Hypothalamus (tissue), 51 donors: ENCODE measurements at places on chromosomes 7 and 10.

DNA sequence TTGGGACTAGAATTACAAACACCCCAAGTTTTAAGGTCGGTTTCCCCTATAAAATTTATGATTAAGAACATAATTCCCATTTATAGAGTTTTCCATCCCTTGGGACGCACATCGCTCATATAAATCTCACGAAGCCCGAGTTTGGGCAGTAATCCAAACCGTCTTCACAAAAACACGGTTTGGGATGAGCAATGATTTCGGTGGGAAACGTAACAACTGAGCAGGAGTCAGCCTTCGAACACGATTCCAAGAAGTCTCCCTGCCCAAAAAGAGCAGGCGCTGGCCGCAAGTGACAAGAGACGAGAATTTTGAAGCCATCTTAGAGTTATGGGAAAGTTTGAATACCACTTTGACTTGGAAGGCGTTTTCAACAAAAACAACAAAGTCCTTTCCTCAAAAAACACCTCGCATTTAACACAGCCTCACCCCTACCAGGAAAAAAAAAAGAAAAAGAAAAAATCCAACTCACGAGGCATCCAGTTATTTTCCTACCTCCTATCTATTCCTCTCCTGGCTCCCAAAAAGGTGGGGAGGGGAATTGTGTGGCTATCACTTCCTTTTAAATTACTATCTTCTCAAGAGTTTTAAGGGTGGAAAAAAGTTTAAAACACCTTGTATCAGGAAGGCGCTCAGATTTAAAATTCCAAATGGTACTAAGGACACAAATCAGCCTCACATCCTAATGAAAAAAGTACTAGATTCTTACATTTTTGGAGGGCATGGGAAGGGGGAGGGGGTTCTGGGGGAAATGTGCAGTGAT, 1.6 kb downstream of the SEPHS1 start:
- no peak for DNase-seq

GRCh38 chr10:95245425-95246055, 45.3 kb downstream of the PDLIM1 start:
- no peak for DNase-seq

- DNase-seq: no peak
Observed at GRCh38 chr10:24822590-24822989, 98.9 kb upstream of the ARHGAP21 start.

- no peak for DNase-seq
Observed at GRCh38 chr7:91082038-91082437, 182.2 kb upstream of the FZD1 start.

DNA sequence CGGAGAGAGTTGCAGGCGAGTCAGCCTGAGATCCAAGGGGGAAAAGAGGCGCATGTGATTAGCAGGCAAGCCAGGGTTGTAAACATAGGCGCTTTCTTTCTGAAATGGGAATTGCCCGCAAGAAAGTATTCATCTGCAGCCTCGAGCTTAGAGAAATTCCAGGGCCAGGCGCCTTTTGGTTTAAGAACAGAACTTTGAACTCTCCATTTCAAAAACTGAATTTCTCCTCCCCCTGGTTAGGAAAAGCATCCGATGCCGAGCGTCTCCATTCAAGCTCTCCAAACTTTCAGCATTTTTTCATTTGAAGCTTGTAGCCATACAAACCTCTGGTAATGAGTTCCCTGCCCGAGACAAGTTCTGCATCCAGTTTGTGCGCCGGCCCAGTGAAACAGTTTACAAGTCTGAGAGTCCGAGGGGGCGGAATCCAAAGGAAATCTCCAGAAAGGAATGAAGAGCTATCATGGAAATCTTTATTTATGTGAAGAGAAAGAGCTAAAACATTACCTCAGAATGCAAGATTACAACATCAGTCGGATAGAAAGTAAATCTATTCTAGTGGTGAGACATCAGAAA, 69.9 kb downstream of the FAM204A start:
- no peak for DNase-seq

GRCh38 chr7:21611129-21611528, 68.3 kb downstream of the DNAH11 start:
- DNase-seq: no peak

DNA sequence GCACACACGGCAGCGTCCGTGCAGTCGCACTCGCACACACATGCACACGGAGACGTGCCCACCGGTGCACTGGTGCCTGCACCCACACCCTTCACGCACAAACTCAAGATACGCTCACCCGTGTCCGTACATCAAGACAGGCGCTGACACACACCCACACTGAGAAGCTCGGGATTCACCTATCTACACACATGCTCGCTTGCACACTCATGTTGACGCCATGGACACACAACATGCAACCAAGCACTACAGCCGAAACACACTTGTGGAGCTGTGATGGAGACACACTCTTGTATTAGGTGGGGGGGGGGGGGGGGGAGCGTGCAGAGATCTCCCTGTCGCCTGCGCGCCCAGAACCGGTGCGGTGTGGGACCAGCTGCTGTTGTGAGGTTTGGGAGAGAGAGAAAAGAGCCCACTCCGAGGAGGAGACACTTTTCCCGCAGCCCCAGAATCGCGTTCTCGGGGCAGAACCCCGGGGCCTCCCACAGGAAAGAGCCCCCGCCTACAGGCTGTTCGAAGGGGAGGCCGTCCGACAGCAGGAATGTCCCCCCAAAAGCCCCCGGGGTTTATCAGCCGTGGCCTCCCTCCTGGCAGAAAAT, 605 bp upstream of the NFKB2 start:
- no peak for DNase-seq

DNA sequence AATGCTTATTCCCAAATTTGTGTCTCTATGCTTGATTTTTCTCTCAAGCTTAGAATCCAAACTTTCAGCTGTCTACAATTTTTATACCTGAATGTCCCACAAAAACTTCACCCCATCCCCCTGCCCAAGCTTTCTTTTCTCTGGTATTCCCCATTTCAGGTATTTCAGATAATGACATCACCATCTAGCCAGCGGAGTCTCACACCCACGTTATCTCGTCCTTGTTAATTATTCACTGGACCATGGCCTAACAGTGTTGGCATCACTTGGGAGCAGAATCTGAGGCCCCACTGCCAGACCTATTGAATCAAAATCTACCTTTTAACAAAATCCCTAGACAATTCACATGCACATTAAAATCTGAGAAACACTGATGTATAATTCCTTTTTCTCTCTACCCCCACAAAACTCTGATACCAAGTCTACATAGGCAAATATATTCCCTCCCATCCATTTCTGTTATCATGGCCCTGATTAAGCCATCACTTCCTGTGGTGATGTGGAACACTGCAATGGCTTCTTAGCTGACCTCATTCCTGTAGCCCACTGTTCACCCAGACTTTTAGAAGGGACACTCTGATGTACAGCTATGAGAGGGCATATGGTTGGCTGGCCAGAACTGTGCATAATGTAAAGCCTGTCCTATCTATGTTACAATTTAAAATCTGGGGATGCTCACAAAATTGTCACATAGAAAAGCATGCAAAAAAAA, 31.4 kb downstream of the ZNF438 start:
- no peak for DNase-seq

DNA sequence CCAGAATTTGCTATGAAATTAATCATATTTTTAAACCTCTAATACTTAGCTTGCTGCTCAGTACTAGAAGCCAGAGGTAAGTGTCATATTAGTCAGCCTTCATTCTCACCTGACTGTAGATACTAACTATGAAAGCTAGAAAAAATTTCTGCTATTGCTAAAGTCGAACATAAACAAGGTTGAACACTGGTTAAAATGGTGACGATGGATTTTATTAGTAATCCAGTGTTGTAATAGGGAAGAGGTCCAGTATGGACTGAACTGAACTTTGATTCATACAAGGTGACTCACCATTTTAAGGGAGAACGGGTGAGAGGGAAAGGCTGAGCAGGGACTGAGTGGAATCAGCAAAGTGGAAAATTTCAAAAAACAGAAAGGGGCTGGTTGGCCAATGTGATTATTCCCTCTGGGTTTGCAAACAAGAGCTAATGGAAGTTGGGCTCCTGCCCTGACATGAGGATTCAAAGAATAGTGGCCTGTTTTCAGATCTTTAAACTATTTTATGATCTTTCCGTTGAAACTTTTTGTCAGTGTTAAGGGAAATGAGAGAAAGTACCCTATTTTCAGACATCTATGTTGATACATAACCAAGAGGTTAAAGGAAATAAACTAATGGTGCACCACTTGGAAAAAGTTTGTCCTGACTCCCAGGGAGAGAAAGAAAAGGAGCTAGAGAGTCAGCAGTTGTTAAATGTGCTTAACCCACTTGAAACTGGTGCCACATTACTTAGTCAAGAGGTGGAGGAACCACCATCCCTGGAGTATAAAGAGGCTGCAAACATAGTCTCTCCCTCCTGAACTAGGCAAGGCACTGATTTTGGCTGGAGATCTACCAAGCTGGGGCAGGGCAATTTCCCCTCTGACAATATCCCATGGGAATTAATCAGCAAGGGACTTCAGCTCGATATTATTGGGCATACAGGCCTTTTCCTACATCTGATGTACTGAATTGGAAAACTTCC, 15.3 kb upstream of the AKR1C1 start:
- no peak for DNase-seq

DNA sequence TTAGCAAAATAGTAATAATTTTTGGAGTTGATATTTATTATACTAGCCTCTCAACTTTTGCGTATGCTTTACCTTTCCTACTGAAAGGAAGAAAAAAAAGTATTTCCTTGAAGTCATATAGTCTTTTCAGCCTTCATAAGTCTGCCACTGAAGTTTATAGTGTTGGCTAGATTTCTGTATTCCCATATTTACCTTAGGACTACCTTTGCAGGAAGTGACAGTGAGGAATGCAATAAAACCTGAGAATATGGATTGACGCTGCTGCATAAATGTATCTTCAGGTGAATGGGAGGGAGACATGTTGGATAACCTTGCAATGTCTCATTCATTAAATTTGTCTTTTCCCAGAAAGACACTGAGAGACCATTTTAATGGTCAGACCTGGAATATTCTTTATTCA, 6.6 kb upstream of the LRRTM3 start:
- DNase-seq: no peak

GRCh38 chr10:116892907-116893685, 43.8 kb downstream of the ENO4 start:
- no peak for DNase-seq

DNA sequence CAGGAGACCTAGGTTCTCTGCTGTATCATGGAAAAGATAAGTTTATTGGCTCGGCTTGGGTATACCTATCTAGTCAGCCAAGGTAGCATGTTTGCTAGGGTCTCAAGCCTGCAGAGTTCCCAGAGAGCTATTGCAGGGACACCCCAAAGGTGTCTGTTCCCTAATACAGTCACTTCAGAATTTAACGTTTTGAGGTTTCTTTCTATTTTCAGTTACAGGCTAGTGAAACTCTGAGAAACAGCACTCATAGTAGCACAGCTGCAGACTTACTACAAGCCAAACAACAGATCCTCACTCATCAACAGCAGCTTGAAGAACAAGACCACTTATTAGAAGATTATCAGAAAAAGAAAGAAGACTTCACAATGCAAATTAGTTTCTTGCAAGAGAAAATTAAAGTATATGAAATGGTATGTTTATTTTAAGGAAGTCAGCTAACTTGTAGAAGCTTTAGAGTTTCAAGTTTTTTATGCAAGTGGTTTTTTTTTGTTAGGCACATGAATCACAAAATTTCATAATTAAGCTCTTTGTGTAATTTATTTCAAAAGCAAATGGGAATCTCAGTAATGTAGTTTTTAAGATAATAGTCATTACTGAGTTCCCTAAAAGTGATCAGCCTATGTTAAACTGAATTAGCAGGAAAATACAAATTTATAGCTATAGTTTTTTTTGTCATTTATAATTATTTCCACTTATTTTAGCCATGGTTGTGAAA, 54.9 kb downstream of the AKAP9 start:
- no peak for DNase-seq

- no peak for DNase-seq
Observed at GRCh38 chr7:148819697-148820360, 64.3 kb downstream of the EZH2 start.

DNA sequence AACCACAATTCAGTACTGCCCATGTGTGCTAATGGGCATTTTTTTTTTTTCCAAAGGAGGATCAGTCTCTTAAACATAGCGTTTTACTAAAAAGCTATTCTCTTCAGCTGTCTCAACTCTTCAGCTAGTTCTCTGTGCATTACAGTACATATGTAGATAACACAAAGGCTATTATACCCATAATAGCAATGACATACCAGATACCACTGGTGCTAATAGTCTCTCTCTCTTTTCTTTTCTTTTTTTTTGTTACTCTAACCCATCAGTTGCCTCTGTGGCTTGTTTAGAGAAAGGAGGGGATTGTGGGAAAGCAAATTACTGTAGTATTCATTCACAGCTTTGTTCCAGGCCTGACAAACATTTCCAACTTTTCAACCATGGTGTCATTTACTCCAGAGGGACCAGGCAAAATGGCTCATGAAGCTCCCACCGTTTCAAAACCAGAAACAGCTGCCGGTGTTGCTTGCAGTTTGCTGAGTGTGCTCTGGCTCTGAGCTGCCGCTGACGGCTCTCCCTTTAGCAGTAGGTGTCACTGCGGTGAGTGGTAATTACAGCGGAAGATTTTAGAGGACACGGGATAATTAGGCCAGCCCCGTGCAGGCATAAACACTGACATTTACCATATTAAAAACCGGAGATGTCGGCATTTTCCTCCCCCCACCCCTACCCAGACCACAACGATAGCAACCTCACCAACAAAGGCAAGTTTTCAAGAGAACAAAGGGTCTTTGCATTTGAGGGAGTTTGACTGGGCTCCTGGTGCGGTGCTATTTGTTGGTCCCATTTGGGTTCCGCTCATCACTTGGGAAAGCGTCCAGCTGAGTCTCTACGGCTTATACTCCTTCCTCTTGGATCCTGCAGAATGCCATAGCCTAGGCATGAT, 1005.5 kb downstream of the KCNMA1 start:
- peak; percentile 3 for DNase-seq

DNA sequence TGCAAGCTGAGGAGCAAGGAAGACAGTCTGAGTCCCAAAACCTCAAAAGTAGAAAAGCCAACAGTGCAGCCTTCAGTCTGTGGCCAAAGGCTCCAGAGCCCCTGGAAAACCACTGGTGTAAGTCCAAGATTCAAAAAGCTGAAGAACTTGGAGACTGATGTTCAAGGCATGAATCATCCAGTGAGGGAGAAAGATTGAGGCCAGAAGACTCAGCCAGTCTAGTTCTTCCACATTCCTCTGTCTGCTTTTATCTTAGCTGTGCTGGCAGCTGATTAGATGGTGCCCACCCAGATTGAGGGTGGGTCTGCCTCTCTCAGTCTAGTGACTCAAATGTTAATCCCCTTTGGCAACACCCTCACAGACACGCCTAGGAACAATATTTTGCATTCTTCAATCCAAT, 20.1 kb upstream of the MDFIC start:
- DNase-seq: no peak

- DNase-seq: no peak
Observed at GRCh38 chr7:140485500-140486265, 6.4 kb upstream of the MKRN1 start.

DNA sequence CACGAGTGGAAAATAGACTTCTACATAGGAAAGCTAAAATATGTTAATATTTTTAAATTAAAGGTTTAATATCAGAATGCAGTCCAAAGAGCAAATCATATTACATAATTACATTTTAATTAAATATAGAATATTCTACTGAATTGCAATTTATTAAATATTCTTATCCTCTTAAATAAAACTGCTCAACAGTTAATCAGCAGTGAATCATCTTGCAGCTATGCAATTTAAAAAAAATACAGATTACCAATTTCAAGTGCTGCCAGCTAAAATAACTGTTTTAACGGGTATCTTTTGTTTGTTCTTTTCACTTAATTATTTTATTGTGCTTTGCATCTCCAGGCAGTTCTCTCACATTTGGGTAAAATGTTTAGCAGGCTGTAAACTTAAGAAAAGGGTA, 82.2 kb downstream of the ZNRF2 start:
- DNase-seq: no peak
